ENCODE measurements at places on chromosomes 13 and 19.

- peak; percentile 56 for DNase-seq
Observed at GRCh38 chr19:58409010-58409790, 751 bp downstream of the ZNF584 start.

DNA sequence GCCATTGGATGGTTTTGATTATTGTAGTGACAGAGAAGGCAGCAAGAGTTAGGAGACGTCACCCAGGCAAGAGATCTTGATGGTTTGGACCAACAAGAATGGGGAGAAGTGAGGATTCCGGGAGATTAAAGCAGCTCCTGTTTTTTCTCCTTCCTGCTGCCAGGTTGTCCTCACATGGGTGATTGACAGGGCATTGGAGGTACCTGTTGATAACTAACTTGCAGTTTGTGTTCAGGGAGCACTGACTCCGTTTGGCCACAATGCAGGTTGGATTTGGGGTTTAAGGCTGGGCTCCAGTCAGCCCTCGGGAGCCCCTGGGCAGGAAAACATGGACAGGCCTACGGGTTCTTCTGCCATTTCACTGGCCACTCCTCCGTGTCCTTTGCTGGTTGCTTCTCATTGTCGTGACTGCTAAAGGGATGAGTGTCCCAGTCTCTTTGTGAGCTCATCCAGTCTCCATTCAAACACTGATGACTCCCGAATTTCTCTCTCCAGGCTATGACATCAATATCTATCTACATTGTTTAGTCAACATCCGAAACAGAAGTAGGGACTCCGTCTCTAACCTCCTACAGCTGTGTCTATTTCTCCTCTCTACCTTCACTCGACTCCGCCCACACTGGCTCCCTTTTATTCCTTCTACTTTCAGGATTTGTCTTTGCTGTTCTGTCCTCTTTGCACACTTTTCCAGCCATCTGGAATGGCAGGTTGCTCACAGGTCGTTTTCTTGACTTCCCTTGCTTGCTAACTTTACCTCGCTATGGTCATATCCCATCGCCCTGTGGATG is 1.3 kb upstream of the PTOV1 start:
- DNase-seq = no peak

- peak; percentile 15 for DNase-seq
Observed at GRCh38 chr13:62119739-62120700, 704.4 kb upstream of the PCDH20 start.

GRCh38 chr13:20258208-20258962 is 26.3 kb upstream of the GJB6 start:
- DNase-seq = no peak

DNA sequence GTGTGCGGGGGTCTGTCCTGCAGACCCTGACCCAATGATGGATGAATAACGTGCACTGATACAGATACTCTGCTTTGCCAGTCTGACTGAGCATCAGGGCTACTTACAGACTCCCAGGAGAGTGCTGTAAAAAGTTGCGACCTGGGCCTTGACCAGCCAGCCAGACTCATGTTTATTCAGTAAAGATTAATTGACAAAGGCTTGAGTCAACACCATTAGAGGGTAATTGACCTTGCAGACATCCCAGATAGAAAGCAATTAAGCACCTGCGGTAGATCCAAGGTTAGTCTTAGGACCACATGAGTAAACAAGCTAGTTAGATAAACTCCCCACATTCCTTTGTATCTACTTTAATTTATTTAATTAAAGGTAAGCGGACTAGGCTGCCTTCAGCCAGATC is 10.4 kb downstream of the NUDT19 start:
- no peak for DNase-seq

GRCh38 chr19:49497789-49498103 is 1.5 kb downstream of the RPS11 start:
- no peak for DNase-seq

- DNase-seq = no peak
Observed at GRCh38 chr19:5700455-5701092, 10.5 kb downstream of the RPL36 start.

GRCh38 chr19:38686530-38686888 is 39.1 kb downstream of the ACTN4 start:
- DNase-seq = peak; percentile 70

- DNase-seq = no peak
Observed at GRCh38 chr13:21796775-21797514, 126.1 kb downstream of the FGF9 start.

GRCh38 chr13:32314271-32315237 is 609 bp downstream of the ZAR1L start:
- DNase-seq = peak; percentile 94

- no peak for DNase-seq
Observed at GRCh38 chr19:5394551-5395505, 54.2 kb upstream of the PTPRS start.

DNA sequence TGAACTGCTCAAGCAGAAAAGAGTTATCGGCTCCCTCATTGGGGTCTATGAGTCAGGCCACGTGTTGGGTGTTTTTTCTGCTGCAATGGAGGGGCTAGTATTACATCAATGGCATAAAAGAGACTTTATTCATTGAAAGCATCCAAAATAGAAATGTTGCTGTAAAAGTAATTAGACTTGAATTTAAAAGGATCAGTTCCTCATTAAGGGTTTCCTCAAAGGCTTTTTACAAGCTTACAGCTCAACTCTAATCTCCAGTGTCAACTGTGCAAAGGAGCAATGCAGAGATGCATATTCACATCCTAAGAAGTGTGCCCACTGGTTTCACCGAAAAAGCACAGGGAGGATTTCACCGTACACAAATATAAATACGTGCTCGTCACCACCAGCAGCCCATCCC is 300.3 kb downstream of the FOXO1 start:
- DNase-seq = no peak

- peak; percentile 22 for DNase-seq
Observed at GRCh38 chr19:29668746-29669609, 3.7 kb downstream of the PLEKHF1 start.

DNA sequence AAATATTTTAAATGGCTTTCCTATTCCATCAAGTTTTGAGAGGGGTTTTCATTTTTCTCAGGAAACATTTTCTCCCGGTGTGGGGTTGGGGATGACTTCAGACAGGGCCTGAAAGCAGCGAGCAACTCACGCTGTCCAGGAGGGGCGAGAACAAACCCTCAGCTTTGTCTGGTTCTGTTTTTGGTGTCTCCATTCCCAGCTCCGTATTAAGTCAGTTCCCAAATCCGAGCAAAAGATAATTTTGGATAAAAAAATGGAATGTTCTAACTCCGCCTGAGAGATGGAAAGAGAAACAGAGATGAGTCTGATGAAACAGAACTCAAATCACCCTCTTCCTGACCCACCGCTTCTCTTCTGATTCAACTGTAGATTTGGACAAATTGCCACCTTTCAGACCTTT is 38.4 kb downstream of the RFX2 start:
- no peak for DNase-seq

DNA sequence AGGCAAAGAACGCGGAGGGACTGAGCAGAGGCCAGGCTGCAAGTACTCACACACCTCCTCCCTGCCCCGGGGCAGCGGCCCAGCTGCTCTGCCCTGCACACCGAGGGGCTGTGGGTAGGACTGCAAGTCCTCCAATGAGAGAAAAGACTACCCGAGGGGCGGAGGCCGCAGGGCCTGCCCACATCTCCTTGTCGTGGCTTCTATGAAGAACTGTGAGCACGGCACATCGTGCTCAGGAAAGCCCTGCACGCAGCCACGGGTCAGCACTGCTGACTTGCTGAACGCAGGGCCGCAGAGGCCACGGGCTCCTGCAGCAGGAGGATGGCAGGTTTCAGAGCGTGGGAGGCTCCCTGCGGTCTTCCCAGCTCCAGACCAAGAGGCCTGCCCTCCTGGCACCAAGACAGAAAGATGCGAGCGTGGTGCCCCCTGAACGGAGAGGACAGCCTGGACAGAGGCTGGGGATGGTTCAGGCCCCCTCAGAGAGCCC is 37.4 kb downstream of the CEBPG start:
- DNase-seq = no peak

GRCh38 chr19:5466072-5466471 is 10.9 kb downstream of the ZNRF4 start:
- no peak for DNase-seq

GRCh38 chr19:33819880-33820781 is 23.5 kb downstream of the KCTD15 start:
- DNase-seq = peak; percentile 92

- DNase-seq = peak; percentile 92
Observed at GRCh38 chr19:16367261-16367683, 42.6 kb downstream of the KLF2 start.

DNA sequence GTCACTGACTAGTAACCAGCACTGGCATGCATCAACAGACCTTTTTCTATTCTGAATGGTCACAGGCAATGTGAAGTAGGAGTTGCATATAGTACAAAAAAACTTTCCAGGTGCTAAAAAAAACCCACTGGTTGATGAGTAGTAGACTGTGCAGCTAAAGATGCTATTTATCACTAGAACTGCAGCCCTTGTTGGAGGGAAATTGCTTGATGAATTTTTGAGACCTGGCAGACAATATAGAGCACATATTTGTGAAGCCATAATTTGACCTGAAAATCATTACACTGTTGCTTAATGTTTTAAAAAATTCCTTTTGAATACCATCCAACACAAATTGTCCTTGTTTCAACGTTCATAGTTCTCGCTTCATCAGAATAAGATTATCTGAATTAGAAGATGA is 441.0 kb downstream of the KLF12 start:
- DNase-seq = no peak

DNA sequence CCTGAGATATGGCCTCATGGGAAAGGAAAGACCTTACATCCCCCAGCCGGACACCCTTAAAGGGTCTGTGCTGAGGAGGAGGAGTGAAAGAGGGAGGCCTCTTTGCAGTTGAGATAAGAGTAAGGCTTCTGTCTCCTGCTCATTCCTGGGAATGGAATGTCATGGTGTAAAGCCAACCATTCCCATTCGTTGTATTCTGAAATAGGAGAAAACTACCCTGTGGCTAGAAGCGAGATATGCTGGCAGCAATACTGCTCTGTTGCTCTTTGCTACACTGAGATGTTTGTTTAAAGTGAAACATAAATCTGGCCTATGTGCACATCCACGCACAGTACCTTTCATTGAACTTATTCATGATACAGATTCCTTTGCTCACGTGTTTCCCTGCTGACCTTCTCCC is 783 bp upstream of the ZNF587B start:
- no peak for DNase-seq

DNA sequence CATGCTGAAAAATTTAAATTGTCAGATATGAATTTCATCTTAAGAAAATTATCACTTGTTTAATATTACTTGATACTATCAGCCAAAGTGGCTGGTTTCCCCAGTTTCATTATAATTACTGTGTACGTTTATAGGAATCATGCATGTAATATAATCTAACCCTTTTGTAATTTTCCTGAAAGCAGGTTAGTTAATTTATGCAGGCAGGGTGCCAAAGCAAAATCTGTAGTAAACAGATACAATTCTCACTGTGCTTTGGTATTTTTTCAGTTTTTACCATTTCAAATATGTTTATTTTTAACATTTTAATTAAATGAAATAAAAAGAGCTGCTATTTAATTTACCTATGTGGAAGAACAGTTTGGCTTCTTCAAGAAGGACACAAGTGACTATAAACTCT is 1227.5 kb upstream of the MIR17HG start:
- DNase-seq = no peak

- no peak for DNase-seq
Observed at GRCh38 chr19:8366961-8367326, 3.0 kb downstream of the ANGPTL4 start.

DNA sequence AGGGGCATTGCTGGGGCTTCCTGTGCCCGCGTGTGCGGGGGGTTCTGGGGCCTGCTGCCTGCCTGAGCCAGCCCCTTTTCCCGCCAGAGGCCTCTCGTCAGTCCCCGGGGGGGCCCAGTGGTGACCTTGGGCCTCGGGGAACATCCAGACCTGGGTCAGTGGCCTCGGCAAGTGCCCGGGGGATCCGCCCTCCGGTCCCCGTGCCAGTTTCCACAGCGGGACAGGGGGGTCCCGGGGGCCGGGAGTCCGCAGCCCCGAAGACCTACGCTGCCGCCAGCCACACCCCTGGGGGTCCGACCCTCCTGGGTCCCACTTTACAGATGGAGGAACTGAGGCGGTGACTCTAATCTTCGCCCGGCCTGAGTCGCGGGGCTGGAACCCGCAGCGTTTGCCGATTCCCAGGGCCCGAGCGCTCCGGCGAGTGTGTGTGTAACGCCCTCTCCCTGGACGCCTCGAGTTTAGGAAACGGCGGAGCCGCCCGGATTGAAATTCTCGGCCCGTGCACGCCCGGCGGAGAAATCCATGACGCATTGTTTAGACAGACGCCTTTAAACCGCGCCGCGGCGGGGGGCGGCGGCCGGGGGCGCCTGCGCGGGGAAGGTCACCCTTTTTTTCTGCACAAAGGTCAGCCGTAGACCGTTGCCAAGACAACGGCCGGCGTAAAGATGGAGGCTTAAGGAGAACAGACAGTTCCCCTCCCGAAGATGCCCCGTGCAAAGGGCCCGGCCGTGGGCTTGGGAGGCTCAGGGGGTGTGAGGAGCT is 39.3 kb downstream of the EFNA2 start:
- peak; percentile 71 for DNase-seq

DNA sequence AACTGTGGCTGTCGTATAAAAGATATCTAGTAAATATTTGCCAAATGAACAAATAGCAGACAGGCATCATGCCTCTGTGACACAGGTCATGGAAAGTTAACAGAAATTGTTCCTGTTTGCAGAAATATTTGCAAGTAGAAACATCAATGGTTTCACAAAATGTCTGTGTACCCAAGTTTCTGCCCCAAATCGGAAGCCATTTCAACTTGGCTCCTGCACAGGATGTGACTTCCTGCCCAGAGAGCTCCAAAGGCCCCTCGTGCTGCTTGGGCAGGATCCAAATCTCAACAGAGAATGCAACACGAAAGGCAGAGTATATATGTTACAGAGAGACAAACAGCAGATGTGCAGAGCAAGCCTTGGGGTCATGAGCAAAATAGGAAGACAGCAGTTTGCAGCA is 95.5 kb upstream of the SERP2 start:
- DNase-seq = no peak

DNA sequence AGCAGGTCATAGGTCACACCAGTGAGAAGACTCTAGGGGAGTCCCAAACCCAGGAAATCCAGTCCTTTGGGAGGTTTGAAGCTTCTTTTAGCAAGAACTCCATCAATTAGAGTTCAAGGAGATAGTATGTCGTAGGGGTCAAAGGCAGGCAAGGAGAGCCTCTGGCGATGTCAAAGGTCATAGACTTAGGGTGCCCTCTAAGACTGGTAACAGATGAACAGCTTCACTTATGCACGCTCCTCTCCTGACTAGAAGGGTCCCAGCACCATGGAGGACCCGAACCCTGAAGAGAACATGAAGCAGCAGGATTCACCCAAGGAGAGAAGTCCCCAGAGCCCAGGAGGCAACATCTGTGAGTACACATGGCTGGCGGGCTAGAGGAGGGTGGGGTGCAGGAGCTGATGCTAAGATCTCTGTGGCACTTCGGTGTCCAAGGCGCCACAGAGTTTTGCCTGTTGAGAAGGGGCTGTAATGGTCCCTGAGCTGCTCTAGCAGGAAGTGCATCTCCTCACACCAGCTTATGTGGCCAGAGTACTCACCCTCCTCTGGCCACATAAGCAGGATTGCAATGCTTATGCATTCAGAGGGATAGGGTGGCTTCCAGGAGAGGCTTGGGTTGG is 557 bp downstream of the ZNF576 start:
- DNase-seq = no peak
